ENCODE measurements at places on chromosomes 12 and 14. TPM values are rescaled to one million over a fixed set of nuclear protein-coding genes. Genes with fewer than 3 reads are reported as not detected.

GRCh38 chr14:51789114-51789513, 71.3 kb upstream of the GNG2 start:
- DNase-seq: peak; percentile 10

GRCh38 chr12:70427611-70428010, 61.5 kb downstream of the KCNMB4 start:
- no peak for DNase-seq

- DNase-seq: no peak
These were observed 11.0 kb downstream of the DCTN2 start for GRCh38 chr12:57535764-57536596.

- no peak for DNase-seq
These were observed 113.8 kb downstream of the OTOGL start for GRCh38 chr12:80212938-80213645.

DNA sequence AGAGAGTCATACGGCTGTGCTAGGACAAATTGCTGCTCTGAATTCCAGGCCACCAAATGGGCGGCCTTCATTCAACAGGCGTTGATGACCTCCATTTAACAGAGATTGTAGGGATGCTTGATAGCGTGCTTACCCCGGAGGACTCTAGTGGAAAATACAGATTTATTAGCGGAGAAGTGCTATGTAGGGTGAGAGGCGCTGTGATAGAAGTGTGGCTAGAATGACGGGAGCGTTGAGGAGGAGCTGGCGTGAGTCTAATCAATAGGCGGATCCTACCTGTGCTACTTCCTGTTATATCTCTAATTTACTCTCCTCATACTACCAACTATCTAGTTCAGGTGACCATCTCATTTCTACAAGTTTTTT, 668 bp downstream of the MRPS35 start:
- DNase-seq: peak; percentile 65

DNA sequence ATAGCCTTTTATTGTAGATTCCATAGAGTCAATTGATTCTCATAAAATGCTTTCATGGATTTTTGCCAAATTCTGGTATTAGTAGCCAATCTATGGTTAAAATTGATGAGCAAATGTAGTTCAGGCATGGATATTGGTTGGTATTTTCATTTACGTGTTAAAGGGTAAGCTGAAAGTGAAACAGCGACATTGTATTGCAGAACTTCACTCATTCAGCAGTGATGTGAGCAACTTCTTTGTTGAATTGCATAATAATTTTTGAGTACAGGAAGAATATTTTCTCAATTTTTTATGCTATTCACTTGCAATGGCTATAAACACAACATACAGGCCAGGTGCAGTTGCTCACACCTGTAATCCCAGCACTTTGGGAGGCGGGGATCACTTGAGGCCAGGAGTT, 24.2 kb upstream of the FAM222A start:
- DNase-seq: no peak

DNA sequence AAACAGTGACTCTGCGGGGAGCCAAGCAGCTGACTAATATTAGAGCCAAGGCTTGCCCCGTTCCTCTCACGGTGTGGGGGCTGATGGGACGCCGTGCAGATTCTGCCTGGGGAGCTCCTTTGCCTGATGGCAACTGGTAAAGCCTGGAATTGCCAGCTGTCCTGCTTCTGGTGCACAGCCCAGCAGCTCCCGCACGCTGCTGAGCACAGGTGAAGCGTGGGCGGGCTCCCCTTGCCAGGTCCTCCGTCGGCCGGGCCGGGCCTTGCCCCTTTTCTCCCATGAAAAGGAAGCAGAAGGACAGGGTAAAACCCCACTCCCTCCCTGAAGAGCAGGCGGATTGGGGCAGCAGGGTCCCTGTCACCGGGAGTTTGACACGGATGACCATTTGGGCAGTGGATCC, 79.0 kb downstream of the WDR20 start:
- no peak for DNase-seq

RD3L gene
- not detected for total RNA-seq

LRRC43 gene
- total RNA-seq: not detected

OTX2 gene
- not detected for total RNA-seq

BDKRB2 gene
- total RNA-seq: not detected

DNA sequence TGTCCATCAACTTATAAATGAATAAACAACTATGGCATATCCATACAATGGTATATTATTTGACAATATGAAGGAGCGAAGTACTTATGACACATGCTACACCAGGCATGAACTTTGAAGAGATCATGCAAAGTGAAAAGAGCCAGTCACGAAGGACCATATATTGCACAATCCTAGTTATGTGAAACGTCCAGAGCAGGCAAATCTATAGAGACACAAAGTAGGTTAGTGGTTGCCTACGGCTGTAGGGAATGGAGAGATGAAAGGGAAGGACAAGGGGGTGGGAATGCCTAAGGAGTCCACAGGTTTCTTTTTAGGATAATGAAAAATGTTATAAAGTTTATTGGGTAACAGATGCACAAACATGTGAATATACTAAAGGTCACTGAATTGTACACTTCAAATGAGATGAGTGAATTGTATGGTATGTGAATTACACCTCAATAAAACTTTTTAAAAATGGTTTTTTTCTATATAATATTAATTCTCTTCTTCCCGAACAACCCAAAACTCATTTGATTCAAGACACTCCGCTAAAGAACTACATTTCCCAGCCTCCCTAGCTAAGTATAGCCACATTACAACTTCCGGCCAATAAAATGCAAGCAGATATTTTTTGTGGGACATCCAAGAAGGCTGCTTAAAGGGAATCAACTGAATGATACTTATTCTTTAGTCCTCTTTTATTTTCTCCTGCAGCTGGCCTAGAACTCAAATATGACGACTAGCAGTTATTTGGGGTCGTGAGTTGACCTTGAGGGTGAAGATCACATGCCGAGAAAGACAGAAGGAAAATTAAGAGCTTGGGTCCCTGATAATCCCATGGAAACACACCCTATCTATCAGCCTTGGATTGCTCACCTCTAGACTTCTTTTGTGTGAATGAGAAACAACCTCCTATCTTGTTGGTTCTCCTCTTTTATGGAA, 187.2 kb downstream of the TTC8 start:
- DNase-seq: no peak

DNA sequence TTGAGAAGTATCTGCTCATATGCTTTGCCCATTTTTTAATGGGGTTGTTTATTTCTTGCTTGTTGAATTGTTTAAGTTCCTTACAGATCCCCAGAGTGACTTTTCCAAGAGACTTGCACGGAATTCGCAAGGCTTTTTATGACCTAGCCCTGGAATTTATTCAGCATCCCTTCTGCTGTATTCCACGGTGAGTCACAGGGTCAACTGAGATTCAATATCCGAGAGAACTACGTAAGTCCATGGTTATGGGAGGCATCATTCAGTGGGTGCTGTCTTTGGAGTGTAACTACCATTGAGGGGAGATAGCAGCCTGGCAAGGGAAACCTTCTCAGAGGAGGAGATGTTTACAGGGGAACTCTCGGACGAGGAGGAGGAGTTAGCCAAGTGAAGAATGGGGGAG, 20.9 kb upstream of the GPRC5A start:
- no peak for DNase-seq

DNA sequence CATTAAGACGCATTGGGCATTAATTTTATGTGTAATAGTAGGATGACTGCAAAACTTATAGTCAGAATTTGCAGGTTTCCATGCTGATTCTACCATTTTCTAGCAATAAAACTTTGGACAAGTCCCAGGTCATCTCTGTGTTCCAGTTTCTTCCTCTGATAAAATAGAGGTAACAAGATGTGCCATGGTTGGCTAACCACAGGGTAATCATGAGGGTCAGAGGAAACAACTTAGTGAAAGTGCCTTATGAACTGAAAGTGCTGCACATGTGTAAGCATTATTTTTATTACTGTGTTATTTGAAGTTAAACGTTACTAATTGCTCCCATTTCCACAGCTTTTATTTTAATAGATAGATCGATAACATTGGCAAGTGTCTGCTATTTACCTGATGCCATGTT, 21.1 kb downstream of the SMCO2 start:
- peak; percentile 35 for DNase-seq

GRCh38 chr12:6828781-6829535, 751 bp downstream of the P3H3 start:
- peak; percentile 82 for DNase-seq

LALBA gene
- total RNA-seq: not detected

- no peak for DNase-seq
These were observed 19.4 kb downstream of the PYGL start for GRCh38 chr14:50924843-50925242.

Measured in activated CD4-positive, alpha-beta T cell treated with anti-CD3 and anti-CD28 coated beads, Interleukin-2, amount 10 ng/mL, durations not matched to agents 24 days and 14 days (primary cell).